ENCODE measurements at places on chromosomes 13 and 19.
A peak's percentile ranks its signal among the peaks of the same experiment; 100 is the strongest.

DNA sequence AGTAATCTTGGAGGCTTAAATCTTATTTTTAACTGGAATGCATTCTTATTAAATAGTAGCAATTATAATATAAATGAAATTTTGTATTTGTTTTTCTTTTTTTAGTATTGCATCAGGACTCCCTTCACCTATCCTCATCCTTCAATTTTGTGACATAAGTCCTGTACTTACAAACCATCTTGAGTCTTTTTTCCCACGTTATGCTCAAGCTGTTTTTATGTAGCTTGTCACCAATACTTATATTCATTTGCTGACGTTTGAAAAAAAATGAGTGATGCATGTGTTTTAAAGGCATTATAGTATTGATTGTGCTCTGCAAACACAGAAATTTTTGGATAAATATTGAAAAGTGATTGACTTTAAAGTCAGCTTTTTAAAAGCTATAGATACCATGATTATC is 888 bp downstream of the GPR18 start:
- DNase-seq = no peak

- DNase-seq = no peak
Measured at GRCh38 chr19:34881982-34882381, 44.7 kb upstream of the ZNF30 start.

DNA sequence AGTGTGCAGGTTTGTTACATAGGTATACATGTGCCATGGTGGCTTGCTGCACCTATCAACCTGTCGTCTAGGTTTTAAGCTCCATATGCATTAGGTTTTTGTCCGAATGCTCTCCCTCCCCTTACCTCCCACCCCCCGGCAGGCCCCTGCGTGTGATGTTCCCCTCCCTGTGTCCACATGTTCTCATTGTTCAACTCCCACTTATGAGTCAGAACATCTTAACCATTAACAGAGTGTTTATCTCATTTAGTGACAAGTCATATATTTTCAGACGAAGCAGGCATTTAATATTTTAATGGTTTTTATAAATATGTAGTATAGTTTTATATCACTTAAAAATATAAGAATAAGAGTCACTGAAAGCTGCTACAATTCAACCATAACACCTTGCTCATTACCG is 780.5 kb upstream of the ARGLU1 start:
- no peak for DNase-seq

GRCh38 chr13:31261241-31261640 is 61.5 kb downstream of the B3GLCT start:
- no peak for DNase-seq

GRCh38 chr19:28409859-28410258 is 803.1 kb downstream of the UQCRFS1 start:
- DNase-seq = no peak

DNA sequence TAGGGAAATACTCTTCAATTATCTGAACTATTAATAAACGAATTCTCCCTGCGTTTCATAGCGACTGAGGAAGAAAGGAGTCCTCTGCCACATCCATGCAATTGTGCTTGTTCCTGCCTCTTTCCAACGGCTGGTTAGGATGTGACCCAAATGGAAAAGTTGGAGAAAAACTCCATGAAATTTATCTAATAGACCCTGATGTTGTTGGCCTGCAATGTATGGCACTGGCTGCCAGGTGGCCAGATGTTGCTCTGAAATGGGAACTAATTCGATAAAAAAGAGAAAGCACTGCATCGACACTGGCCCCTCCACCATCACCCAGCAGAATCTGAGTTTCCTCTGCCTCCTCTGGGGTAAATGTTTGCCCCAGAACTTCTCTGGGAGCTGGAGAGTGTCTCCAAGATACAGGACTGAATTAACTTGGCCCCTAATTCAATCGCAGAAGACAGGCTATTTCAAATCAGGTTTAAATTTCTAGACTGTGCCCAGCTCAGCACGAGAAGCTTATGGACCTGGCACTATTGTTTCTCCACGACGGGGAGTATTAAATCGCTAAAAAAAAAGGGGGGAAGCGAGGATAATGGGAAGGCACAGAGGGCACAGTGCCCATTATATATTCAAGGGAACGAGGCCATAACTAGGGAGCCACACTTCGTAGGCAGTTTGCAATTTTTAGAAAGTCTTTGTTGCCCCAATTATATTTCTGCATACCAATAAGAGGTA is 103.9 kb downstream of the ZIC5 start:
- DNase-seq = no peak

DNA sequence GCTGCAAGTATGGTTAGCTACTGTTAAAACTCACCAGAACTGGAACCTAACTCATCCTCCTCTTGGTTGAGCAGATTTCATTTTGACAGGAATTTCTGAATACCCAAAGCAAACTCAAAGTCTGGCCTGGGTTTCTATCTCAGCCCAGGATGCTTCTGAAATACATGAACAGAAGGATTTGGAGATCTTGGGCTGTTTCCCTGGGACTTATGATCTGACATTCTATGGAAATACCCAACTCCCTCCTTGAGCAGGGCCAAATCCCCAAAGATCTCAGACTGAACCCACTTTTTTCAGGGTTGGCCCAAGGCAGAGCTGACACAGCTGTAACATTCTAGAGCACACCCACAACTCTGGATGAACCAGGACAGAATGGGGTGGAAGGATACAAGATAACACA is 1.1 kb upstream of the ITM2B start:
- DNase-seq = no peak

- no peak for DNase-seq
Measured at GRCh38 chr19:16397791-16398529, 73.3 kb downstream of the KLF2 start.

- no peak for DNase-seq
Measured at GRCh38 chr13:79939689-79940088, 401.2 kb downstream of the SPRY2 start.

DNA sequence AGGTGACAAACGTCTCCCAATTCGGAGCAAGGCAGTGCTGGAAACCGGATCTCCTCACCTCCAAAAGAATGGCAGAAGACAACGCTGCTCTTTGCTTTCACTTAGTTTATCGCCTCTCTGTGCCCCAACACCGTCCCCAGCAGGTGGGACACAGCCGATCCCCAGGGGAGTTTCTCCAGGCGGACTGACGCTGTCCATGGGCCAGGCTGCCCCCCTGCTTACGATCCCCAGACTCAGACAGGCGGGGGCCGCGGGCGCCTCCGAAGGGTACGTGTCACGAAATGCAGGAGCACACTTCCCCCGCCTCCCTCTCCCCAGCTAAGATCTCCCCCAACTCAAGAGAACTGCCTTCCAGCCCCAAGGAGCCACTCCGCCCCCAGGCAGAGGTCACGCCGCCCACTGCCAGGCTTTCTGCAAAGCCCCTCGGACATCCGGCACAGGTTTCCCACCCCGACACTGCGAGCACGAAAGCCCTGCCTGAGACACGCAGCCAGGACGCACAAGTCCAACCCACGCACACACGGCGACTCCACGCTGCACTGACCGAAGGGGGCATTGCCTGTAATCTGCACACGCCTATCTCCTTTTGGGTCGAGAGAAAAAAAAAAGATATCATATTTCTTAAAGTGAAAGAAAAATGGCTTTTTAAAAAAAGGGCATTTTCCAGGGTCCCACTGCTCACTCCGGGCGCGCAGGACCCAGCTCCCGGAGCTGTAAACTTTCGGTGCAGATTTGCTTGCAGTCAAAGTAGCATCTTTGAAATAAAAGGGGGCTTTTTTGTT is 2.0 kb downstream of the SPRY2 start:
- no peak for DNase-seq

DNA sequence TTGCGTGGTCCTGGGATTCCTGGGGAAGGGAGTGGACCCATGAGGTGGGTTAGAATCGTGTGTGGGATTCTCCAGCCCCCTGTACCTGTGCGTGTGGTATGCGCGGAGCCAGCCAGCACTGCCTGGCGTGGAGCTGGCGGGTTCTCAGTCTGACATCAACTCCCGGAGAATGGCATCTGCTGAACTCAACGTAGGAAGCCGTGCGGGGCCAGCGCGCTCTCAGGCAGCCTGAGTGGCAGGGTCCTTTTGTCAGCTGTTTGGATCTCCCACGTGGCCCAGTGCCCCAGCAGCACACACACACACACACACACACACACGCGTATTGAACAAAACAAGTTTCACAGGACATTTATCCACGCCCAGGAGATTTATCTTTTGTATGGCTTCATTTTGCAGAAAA is 28.1 kb downstream of the ATP4B start:
- DNase-seq = no peak

- DNase-seq = peak; percentile 71
Measured at GRCh38 chr19:31340042-31341025, 8.9 kb downstream of the TSHZ3 start.

DNA sequence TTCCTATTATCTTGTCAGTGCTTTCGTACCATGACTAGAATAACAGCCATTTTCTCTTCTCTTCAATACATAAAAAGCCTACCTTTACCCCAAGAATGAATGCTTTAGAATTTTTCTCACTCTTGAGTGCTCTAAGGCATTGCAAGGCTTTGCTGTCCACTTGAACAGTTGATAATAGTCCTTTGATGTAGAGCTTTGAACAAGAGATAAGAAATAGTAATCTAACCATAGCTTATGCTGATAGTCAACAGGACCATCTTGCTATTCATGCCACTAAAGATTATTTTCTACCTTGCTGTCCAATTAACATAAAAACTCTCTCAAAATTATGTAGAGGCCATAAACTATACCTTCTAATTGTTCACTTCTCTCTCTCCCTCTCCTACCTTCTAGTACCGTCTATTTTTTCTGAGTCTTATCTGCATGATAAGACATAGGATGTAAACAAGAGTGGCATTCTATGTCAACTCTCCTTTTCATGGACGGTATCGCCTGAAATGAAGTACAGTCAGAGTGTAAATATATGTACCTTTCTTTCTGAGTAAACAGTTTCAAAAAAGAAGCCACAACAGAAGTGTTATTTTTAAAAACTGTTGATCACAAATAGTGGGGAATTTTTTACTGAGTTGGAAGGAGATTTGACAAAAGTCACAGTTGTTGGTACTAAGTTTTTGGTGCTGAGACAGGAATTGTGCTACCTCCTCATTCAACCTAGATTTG is 297.9 kb downstream of the NDFIP2 start:
- DNase-seq = no peak

GRCh38 chr19:1808395-1808731 is 3.7 kb downstream of the ATP8B3 start:
- no peak for DNase-seq

- DNase-seq = no peak
Measured at GRCh38 chr13:87093399-87093798, 577.8 kb upstream of the SLITRK5 start.

DNA sequence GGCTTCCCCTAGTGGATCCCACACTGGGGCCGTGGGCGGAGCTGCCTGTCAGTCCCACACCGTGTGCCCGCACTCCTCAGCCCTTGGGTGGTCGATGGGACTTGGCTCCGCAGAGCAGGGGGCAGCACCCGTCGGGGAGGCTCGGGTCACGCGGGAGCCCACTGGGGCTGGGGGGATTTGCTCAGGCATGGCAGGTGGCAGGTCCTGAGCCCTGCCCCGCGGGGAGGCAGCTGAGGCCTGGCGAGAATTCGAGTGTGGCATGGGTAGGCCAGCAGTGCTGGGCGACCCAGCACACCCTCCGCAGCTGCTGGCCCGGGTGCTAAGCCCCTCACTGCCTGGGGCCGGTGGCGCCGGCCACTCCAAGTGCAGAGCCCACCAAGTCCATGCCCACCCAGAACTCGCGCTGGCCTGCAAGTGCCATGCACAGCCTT is 481.7 kb upstream of the PRR20A start:
- DNase-seq = no peak

DNA sequence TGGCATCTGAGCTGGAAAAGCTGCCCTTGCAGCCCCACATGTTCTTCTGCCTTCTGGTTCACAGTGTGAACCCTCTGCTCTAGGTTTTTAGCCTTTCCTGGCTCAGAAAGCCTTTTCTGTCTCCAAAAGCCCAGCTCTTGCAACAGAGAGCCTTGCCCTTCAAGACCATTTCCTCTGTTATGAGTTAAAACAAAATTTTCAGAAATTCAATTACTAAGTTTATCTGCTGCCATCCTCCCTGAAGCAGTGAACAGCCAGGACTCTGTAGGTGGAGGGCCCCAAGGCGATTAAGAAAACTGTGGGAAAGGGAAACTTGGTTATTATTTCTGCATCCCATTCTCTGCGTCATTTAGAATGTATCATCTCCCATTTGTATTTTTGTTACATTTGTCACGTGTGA is 18.8 kb downstream of the FAM124A start:
- no peak for DNase-seq

- DNase-seq = no peak
Measured at GRCh38 chr19:6047256-6047655, 63.0 kb downstream of the RFX2 start.

- no peak for DNase-seq
Measured at GRCh38 chr19:11680689-11681302, 58.0 kb downstream of the ZNF823 start.

GRCh38 chr19:17755443-17755890 is 4.2 kb downstream of the FCHO1 start:
- no peak for DNase-seq

DNA sequence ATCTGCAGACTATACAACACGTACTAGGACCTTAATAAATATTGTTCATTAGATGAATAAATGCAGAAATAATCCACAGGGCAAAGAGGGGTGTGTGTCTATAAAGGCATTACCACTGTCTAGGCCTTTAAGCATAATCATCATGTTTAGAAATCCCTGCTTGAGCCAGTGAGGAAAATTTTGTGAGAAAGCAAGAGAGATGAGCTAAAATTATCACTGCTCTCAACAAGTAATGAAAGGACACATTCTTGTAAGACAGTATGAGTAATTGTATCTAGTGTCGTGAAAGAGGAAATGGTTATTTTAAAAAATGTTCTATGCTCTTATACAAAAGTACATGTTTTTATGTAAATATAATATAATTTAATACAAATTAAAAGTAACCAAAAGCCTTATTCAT is 1699.4 kb downstream of the PCDH9 start:
- no peak for DNase-seq

- DNase-seq = no peak
Measured at GRCh38 chr19:33208904-33209849, 15.0 kb downstream of the LRP3 start.

- DNase-seq = no peak
Measured at GRCh38 chr13:111373486-111373885, 53.0 kb downstream of the TEX29 start.

GRCh38 chr19:36103842-36104552 is 6.9 kb upstream of the OVOL3 start:
- no peak for DNase-seq

GRCh38 chr19:17915940-17916593 is 16.7 kb upstream of the CCDC124 start:
- DNase-seq = no peak

GRCh38 chr19:32824916-32825608 is 44.5 kb downstream of the SLC7A9 start:
- no peak for DNase-seq

GRCh38 chr19:28307487-28307886 is 905.5 kb downstream of the UQCRFS1 start:
- DNase-seq = no peak

- DNase-seq = no peak
Measured at GRCh38 chr13:69565334-69565733, 542.3 kb upstream of the ATXN8OS start.

GRCh38 chr13:95298971-95299621 is 2.2 kb downstream of the ABCC4 start:
- DNase-seq = no peak

Measured in CD4-positive, alpha-beta T cell treated with Interleukin-10 for 1 hour (primary cell).